ENCODE measurements at places on chromosomes 2 and 18. TPM values are rescaled to one million over a fixed set of nuclear protein-coding genes. Genes with fewer than 3 reads are reported as not detected.

Gene APLF
- total RNA-seq = 2.8 TPM

Gene POLE4
- total RNA-seq = 16.5 TPM

Gene REG3A
- not detected for total RNA-seq

Gene PGAP1
- 3.1 TPM for total RNA-seq

Gene KHK
- total RNA-seq = 2.5 TPM

Gene LDAH
- 16.3 TPM for total RNA-seq

Gene GALM
- 8.1 TPM for total RNA-seq

Gene CTDSP1
- 98.8 TPM for total RNA-seq

Gene ERFE
- total RNA-seq = 34.5 TPM

Gene NETO1
- 15.0 TPM for total RNA-seq

Gene ABCA12
- under 0.01 TPM for total RNA-seq

Gene LCLAT1
- 27.4 TPM for total RNA-seq

Gene RNF125
- total RNA-seq = 0.33 TPM

Gene CYP27C1
- 2.0 TPM for total RNA-seq

Measured in mesangial cell (primary cell).